ENCODE measurements at places on chromosomes 6 and 20. TPM values are rescaled to one million over a fixed set of nuclear protein-coding genes. Genes with fewer than 3 reads are reported as not detected.

Gene SIRPG
- total RNA-seq: not detected

Gene OPN5
- total RNA-seq: not detected

Gene TFAP2A
- 0.54 TPM for total RNA-seq

Gene PRPH2
- 0.70 TPM for total RNA-seq

Gene RSPH9
- total RNA-seq: 0.24 TPM

DNA sequence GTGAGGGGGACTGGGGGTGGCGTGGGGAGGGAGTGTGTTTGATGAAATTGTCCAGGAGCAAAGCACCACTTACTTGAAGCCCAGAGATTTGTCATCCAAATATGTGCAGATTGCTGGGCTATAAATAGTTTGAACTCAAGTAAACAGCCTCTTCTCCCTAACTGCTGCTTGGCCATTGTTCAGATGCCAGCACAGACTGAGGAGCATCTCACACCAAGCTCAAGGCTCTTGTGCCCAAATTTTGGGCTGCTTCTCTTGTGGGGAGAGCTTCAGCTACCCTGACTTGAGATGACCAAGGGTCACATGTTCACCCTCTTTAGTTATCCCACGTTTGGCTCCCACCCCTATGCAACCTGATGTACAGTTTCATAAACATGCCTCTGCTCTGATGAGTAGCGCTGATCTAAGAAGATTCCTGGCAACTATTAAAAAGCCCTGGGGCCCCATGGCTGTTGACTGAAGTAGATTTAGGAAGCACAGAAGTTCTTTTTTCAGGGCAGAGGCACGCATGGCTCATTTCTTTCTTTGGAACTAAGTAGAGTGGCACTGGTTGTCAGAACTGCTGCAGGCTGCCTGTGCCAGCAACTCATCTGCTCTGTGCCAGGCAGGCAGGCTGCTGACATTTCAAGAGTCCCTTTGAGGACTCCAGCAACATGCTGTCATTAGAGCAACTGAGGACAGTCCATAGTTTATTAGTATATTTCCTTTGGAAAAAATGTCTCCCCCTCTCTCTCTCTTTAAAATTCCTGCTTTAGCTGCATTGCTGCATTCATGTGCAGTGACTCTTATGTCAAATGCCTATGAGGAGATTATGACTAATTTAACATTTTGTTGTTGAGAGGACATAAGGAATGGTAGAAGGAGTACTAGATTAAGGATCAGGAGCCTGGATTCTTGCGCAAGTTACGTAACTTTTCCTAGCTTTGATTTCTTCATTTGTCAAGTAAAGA lies 9.6 kb upstream of the PKIG start:
- peak; percentile 84 for DNase-seq

DNA sequence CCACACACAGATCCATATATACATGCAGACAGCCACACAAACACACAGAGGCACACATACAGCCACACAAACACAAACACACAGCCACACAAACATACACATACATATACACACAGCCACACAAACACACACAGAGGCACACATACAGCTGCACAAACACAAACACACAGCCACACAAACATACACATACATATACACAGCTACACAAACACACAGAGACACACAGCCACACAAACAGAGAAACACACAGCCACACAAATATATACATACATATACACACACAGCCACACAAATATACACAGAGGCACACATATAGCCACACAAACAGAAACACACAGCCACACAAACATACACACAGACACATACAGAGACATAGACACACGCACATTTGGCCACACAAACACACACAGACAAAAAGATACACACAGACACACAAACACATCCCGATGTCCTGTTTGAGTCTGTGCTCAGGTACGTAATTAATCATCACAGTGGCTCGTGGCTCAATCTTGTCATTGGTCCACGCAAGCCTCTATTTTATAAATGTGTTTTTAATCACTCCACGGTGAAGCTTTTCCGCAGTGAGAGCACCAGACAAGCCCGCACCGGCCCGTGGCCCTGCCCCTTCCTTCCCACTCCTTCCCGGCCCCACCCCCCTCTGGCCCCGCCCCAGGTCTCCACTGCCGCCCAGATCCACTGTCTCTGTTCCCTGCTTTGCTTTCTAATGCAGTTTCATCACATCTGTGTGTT lies 135.3 kb downstream of the CDH4 start:
- DNase-seq: no peak

DNA sequence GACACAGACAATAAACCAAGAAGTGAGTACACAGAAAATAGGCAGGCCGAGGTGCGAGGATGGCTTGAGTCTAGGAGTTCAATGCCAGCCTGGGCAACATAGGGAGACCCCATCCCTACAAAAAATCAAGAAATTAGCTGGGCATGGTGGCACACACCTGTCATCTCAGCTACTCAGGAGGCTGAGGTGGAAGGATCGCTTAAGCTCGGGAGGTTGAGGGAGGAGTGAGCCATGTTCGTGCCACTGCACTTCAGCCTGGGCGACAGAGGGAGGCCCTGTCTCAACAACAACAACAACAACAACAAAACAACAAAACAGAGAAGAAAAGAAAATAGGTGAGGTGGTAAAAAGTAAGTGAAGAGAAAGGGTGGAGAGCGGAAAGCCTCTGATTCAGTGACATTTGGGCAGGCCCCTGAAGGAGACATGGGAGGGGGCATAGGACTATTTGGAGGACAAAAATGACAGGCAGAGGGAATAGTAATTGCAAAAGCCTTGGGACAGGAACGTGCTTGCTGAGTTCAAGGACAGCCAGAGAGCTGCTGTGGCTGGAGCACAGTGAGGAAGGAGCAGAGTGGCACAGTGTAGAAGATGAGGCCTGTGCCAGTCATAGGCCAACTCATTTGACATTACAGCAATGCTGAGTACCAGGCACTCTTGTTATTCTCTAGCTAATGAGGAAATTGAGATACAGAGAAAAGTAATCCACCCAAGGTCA lies 160.6 kb downstream of the VEGFA start:
- no peak for DNase-seq

DNA sequence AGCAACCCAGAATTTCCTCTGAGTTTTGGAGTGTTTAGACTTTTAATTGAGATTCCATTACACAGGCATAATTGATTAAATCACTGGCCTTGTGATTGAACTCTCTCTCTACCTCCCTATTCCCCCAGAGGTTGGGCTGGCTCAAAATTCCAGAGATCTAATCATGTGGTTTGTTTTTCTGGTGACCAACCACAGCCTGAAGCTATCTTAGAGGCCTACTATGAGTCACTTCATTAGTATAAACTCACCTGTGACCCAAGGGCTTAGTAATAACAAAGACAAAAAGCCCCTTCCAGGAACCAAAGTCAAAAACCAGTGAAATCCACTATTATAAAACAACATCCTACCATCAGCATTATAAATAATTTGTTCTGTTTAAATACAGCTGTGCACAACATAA lies 992.5 kb upstream of the CITED2 start:
- DNase-seq: no peak

DNA sequence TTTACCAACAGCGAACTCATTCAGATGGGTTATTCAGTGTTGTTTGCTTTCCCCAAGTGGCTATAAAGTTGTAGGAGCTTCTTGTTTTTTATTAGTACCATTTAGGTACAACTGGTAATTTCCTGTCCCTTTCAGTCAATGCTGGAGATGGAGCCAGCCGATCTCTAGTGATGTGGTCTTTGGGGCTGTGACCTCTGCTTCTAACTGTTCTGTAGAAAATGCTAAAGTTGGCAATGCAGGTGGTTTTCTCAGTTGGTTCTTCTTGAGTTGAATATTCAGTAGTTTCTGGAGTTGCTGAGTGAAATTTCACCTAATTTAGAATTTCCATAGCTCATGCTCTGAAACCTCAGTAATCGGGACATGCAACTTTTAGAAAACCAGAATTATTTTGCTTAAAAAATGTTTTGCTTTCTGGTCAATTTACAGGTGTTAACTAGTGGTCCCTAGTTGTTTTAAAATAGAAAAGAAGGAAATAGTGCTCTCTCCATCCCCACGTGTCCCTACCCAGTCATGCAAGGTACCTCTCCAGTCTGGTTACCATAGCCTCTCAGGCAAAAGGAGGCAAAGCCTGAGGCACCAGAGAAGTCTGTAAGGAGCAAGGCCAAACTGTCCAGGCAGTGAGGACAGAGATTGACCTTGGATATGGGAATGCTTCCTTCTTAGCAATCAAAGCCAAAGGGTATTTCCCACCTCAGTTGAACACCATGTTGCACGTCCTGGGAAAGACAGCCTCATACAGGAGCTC lies 27.3 kb upstream of the GABRR1 start:
- DNase-seq: no peak

- DNase-seq: peak; percentile 90
Observed at GRCh38 chr20:44069203-44070011, 117.6 kb downstream of the JPH2 start.

- DNase-seq: no peak
Observed at GRCh38 chr6:10852361-10852960, 14.1 kb upstream of the MAK start.

- DNase-seq: no peak
Observed at GRCh38 chr20:11852189-11852588, 65.5 kb upstream of the BTBD3 start.

GRCh38 chr6:54775576-54775975 lies 71.0 kb upstream of the FAM83B start:
- DNase-seq: no peak

GRCh38 chr20:36396847-36397630 lies 90.9 kb downstream of the DLGAP4 start:
- no peak for DNase-seq

DNA sequence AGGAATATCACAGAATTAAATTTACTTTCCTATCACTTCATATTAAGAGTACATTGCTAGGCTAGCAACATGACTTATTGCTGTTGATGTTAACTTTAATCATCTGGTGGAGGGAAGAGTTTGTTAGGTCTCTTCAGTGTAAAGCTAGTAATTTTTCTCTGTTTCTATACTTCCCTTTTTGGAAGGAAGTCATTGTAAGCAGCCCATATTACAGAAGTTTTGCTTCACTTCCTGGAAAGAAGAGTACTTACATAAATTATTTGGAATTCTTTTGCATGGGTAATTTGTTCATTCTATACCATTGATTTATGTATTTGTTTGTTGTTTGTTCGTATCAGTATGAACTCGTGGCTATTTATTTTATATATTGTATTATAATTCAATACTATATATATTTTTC lies 405.2 kb downstream of the RFPL4B start:
- no peak for DNase-seq

DNA sequence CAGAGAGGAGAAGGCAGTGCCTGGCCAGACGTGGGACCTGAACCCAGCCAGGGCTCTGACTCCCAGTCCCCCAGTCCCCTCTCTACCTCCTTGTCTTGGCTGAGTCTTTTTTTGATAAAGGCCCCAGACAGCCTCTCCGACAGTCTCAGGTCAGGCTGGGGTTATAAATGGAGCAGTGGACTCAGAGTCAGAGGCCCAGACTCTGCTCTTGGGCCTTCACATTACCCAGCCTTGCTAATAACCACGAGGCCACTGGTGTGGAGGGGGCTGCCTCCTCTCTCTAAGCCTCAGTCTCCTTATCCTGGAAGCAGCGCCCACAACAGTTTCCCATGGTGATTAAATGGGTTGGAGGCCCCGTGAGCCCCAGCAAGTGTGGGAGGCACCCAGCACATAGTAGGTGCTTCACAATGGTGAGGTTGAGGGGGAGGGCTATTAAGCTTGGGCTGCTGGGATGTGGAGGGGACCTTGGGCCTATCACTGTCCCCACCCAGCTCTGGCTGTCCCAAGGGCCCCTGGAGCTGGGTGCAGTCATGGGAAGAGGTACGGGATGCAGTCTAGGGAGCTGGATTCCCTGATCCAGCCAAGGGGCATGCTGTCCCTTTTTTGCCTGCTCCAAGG lies 35.7 kb downstream of the TGM2 start:
- peak; percentile 49 for DNase-seq

GRCh38 chr6:35049156-35049735 lies 91.9 kb downstream of the TCP11 start:
- DNase-seq: peak; percentile 51
